Ecto neural progenitor cell (in vitro differentiated cells): ENCODE measurements at places on chromosomes 13 and 19.
A peak's percentile ranks its signal among the peaks of the same experiment; 100 is the strongest.

GRCh38 chr19:58559275-58560006, 1.0 kb upstream of the UBE2M start:
- peak; percentile 94 for DNase-seq

- no peak for DNase-seq
These were observed 69.2 kb downstream of the CEBPG start for GRCh38 chr19:33442706-33443105.

DNA sequence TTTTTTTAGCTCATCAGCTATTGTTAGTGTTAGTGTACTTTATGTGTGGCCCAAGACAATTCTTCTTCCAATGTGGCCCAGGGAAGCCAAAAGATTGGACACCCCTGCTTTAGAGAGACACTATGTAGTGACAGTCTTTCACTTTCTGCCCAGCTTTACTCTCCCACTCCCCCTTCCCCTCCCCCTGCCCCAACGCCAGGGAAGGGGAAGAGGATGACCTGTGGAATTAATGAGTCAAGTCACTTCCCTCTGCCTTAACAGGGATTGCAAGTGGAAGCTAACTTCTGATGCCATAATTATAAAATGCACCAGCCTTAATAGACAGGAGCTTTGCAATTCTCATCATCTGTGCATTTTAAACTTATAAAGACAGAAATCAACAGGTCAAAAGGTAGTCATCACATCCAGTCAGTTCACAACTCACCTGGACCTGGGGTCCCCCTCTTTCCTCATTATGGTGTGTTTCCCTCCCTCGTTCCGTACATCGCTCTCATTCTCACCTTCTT, 1.6 kb downstream of the ZNF415 start:
- DNase-seq, result no peak

GRCh38 chr13:45674908-45675307, 27.2 kb upstream of the CBY2 start:
- no peak for DNase-seq

DNA sequence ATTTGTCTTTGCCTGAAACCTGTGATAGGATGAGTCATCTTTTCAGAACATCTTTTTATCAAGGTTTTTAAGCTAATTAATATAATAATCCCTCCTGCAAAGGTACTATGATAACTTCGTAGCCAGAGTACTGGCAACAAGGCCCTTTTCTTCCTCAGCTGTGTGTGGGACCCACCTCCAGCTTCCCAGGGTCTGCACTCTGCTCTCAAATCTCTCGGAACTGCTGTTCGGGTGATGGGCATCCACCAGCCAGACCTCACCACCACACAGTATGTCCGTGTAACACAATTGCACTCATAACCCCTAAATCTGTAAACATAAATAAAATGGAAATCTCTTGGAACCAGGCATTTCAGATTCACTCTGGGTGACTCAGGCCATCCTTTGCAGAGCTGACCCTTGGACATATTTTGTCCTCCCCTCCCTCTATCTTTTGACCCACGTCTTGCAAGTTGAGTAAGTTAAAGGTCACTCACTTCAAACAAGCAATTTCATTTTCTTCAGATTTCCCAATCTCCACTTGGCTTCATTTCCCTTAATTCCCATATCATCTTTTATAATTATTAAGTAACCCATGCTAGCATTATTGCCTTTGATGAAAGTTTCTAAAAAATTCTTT, 29.5 kb downstream of the COL4A1 start:
- DNase-seq, result no peak

GRCh38 chr13:32647926-32648325, 61.7 kb downstream of the PDS5B start:
- no peak for DNase-seq

DNA sequence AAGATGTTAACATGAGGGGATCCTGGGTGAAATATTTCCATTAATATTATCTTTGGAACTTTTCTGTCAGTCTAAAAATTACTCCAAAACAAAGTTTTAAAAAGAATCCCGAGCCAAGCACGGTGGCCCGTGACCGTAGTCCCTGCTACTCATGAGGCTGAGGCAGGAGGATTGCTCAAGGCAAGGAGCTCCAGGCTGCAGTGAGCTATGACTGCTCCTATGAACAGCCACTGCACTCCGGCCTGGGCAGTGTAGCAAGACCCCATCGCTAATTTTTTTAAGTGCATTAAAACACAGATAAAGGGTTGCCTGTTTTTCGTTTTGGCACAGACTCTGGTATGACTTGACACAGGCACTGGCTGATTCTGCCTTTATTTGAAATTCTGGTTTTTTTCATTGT, 6.9 kb downstream of the GP6 start:
- no peak for DNase-seq

GRCh38 chr19:39411081-39411831, 1.2 kb upstream of the PLEKHG2 start:
- DNase-seq, result no peak

DNA sequence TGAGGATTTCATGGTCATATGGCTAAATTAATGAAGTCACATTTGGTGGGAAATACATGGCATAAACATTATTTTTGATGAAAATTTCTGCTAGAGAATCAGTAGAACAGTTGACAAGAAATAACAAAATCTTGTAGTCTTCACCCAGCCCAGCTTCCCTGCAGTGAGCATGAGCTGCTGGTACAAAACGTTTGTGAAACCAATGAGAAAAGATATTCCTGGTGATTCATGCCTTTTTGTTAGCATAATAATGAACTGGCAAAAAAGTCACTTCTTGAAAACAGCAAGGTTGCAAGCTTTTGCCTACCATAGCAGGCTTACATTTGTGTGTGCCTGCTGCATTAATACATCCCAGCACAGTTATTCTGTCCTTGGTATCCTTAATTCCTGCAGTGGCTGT, 475.9 kb upstream of the HTR2A start:
- no peak for DNase-seq

DNA sequence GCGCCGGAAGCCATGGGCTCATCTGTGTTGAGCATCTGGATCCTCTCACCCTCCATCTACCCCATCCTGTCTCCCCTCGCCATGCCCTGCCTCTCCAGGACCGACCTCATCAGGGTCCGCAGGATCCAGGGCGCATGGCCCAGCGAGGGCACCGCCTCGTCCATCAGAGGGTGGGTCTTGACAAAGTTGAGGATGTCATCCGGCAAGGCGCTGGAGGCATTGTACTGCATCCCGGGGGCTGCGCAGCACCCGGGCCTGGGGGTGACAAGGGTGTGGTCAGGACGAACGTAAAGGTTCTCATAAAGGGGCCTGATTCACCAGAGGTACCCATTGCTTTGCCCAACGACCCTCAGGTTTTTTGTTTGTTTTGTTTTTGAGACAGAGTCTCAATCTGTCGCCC, 9.5 kb downstream of the SEMA6B start:
- no peak for DNase-seq
